ENCODE measurements at places on chromosomes 2 and 18.

DNA sequence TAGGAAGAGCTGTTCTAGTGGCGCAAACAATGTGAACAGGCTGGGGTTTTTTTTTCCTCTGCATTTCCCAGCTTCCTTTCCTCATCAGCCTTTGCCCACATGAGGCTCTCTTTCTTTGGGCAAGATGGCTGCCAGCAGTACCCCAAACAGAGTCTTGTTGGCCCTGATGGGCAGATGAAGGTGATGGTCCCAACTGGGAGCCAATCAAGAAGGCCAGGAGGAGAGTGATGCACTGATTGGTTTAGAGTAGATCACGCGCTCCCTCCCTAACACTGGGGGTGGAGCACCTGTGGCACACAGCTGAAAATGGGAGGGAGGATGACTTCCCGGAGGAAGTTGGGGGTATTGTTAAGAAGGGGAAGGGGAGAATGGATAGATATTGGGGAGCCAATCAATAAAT is 96.3 kb upstream of the FZD7 start:
- no peak for DNase-seq

DNA sequence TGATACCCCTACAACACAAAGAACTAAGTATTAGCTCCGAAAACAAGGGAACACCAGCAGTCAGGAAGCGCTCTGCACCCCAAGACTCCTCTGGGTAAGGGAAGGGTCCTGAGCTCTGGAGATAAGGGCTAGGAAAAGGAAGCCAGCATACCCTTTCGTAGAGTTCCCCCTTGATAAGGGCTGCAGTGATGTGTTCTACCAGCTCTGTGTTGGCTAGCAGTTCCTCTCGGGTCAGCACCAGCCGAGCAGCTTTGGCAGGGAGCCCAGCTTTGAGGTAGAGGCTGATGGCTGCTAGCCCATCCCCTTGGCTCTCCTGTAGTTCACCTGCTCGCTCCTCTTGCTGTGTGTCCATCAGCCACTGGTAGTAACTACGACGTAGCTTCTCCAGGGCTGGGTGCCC is 18.9 kb downstream of the KRTCAP3 start:
- no peak for DNase-seq

GRCh38 chr2:38516122-38516521 is 86.6 kb downstream of the HNRNPLL start:
- DNase-seq, result no peak

GRCh38 chr2:190533968-190534309 is 583 bp downstream of the NEMP2 start:
- no peak for DNase-seq

DNA sequence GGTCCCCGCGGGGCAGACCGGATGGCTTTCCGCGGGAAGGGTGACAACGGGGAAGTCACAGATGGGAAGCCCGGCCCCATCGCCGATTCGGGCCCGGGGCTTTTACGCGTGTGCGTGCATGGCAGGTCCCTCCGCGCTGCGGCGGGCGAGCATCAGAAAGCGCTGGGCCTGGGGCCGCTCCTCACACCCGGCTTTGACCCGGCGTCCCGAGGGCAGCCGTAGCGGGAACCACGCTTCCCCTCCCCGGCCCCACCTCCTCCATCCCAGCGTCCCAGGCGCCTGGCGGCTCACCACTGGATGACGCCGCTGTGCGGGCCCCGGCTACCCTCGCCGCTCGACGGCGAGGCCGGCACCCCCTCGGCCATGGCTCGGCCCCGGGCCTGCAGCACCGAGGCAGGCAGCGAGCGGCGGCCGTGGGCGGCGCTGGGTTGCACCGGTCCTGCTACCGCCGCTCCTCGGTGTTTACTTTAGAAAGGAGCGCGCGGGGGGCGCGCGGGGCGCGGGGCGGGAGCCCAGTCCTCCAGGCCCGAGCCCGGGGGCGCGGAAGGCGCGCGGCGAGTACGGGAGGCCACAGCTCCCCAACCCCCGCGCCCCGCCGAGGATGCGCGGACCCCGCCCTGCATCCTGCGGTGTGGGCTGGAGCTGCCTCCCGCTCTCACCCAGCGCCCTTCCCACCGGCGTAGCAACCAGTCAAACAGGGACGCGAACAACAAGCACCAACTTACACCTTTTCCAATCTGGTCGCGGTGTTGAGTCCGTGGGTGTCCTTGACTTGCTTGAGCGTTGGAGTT is 806 bp downstream of the RFX8 start:
- DNase-seq, result peak; percentile 33

DNA sequence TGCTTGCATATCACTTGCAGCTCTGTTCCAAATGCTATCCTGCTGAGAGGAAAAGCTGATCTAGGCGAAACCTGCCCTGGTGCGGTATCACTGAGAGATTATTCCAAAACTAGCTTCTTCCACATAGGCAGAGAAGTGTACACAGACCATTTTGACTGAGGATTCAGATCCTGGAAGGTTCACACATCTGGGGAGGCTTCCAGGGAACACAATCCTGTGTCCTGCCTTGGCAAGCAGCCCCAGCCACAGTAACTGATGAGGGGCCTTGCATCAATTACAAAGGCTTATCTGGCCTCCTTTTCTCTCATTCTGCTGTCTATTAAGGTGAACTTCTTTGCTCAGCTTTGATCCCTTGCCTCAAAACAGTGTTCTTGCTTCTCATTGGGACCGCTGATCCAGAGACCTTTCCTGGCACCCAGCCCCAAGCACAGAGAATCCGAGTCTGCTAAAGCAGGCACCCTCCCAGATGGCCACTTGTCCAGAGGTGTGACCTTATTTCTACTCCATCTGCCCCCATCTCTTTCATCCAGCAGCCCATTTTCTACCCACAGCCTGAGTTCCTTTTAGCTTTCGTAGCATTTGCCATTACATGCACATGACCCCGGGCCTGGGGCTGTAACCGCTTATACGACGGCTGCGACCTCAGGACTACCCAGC is 52.3 kb upstream of the ZFP36L2 start:
- no peak for DNase-seq

- DNase-seq, result no peak
These were observed 336.5 kb downstream of the NBAS start for GRCh38 chr2:15224641-15225040.

GRCh38 chr18:3541549-3542386 is 91.8 kb downstream of the TGIF1 start:
- no peak for DNase-seq

GRCh38 chr18:74152857-74153256 is 4.5 kb downstream of the TIMM21 start:
- DNase-seq, result no peak

GRCh38 chr2:11393711-11394236 is 49.3 kb upstream of the ROCK2 start:
- DNase-seq, result no peak

- DNase-seq, result no peak
These were observed 18.7 kb upstream of the RASGRP3 start for GRCh38 chr2:33457556-33458247.

GRCh38 chr2:66574701-66575624 is 140.0 kb downstream of the MEIS1 start:
- peak; percentile 69 for DNase-seq

DNA sequence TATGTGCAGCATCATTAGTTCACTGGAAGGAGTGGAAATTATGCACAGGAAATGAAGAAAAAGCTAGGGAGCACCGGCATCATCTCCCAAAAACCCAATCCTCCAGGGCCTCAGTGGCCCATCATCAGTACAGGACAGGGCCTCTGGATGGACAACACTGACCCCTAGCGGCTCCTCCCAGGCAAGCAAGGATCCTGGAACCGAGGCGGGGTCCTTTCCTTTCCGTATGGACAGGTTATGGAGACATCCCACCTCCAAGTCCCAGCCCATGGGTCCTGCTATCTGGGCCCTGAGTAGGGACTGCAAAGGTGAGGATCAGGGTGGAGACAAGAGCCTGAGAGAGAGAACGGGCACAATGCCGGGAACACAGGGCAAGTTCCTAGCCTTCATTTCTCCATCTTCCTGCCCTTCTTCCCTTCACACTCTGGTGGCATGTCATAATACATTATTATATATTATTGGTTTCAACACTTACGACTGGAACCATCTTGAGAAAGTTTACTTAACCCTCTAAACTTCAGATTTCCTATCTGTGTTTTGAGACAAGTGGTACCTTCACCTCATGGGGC is 68.2 kb downstream of the ZNF516 start:
- DNase-seq, result peak; percentile 29

GRCh38 chr2:172098650-172099471 is 3.8 kb downstream of the DLX2 start:
- DNase-seq, result no peak

- no peak for DNase-seq
These were observed 103.8 kb downstream of the GAREM1 start for GRCh38 chr18:32366586-32367538.

- DNase-seq, result no peak
These were observed 58.3 kb upstream of the RAPGEF4 start for GRCh38 chr2:172677363-172677762.

GRCh38 chr18:42305869-42306593 is 351.0 kb downstream of the PIK3C3 start:
- no peak for DNase-seq

DNA sequence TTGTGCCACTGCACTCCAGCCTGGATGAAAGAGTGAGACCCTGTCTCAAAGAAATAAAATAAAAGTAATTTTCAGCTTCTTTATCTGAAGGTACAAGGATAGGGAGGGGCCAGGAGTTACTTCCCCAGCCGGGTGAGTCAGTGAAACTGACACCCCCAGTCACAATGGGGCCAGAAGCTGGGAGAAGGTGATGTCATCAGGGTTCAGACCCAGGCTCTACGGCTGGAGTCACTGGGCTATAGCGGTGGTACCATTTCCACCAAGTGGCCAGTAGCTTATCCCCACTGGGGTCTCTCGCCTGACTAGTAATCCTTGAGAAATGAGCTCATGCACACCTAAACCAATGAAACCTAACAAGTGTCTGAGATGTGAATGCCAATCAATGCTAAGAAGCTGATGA is 107.9 kb downstream of the ALPK2 start:
- DNase-seq, result no peak

DNA sequence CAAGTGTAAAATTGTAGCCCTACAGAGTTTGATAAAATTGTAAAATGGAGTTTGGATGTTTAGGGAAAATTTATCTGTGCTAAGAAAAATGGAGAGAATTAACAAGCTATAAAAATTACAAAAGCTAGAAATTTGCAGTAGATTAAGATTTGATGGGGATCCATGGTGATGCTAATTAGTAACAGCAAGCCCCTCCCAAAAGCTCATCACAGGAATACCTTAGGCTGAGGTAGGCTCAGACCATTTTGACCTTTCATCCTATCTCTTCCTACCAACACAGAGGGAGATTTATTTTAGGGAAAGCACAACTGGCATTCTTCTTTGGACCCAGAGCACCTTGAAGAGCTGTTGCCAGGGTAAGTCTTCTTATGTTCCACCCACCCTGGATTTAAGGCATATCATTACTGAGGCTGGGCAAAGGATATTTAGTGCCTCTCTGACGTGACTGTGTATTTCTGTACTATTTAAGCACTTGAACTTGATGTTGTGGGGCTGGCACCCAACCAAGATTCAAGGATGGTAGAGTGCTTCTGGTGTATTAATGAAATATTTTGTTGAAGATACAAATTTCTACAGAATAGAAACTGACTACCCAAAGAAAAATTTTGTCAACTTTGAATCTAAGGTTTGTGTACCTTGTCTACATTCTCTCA is 70.8 kb upstream of the SLC39A10 start:
- no peak for DNase-seq

GRCh38 chr2:238055841-238056240 is 5.0 kb upstream of the SCLY start:
- no peak for DNase-seq

DNA sequence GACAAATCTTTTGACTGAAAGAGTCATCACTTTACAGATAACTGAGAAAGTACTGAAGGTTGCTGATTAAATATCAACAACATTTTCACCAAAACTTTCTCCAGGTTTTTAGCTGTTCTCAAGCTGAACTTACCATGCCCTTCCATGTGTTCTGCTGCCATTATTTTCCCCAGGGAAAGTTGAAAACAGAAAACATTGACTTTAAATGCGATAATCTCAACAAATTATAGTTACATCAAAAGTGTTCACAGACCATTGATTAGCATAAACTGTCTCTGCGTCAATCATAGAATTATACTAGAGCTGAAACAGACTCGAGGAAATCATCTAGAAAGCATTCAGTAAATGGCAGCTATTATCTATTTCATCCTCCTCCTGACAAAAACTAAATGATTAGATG is 51.4 kb downstream of the TRAPPC8 start:
- DNase-seq, result no peak

DNA sequence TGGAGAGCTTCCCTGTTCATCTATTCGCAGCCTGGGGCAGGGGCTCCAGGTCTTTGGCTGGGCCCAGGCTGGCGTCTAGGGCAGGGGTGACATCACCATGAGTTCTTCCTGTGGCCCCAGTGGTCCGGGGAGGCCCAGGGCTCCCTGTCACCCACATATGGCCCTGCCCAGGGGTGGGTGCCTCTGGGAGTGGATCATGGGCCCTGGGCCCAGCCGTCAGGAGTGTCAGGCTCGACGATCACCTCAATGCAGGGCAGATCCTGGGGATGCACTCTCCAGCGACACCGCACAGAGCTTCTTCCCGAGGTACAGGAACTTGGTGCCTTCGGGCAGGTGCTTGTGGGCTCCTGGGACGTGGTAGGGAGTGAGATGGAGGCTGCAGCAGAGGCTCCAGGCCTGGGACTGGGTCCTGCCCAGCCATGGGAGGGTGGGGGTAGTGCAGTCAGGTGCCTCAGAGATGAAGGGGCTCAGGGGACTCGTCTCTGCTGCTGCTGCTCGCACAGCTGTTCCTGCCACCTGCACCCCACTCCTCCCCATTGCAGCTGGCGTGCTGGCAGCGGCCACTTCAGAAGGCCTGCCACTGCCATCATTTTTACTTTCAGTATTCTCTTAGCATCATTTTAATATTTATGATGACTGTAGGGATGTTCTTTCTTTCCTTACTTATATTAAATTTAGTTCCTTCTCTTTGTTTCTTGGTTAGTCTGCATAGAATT is 196.0 kb upstream of the VRK2 start:
- no peak for DNase-seq

GRCh38 chr2:119350311-119350998 is 16.2 kb downstream of the C2orf76 start:
- DNase-seq, result no peak

DNA sequence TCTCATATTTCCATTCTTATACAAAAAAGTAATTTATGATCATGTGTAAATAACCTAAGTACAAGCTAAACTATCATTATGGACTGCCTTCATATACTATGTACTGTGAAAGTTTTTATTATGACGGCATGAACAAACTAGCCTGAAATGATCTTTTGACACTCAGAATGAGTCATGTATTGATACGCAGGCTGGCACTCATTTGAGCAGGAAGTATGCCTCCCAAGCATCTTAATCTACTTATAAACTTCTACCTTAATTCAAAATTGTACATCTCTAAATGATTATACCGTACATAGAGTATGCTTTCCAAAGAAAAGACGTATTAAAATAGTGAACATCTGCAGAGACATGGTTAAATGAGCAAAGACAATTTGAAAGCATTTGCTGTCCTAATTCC is 207.1 kb upstream of the SPOPL start:
- DNase-seq, result no peak

DNA sequence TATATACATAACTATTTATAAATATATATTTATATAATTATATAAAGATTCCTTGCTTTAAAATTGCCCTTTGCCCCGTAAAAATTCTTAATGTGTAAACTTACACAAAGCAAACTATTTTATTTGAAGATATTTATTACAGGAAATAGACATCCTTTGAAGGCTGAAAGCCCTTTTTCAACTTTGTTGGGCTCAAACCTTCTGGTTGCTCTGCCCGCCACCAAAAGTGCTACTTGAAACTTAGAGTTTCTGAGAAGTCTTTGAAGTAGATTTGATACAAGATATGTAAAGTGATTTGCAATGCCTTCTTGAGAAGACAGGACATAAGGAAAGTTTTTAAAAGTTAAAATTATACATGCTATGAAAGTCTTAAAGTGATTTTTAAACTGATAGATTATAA is 36.6 kb upstream of the METAP1D start:
- no peak for DNase-seq

- DNase-seq, result no peak
These were observed 1346.4 kb upstream of the CDH2 start for GRCh38 chr18:29523371-29523770.
